ENCODE measurements at places on chromosomes 6 and 20.

GRCh38 chr6:112606656-112607435 is 259.7 kb downstream of the RFPL4B start:
- DNase-seq, result no peak

GRCh38 chr20:50189681-50190250 is 864 bp upstream of the CEBPB start:
- DNase-seq, result no peak

DNA sequence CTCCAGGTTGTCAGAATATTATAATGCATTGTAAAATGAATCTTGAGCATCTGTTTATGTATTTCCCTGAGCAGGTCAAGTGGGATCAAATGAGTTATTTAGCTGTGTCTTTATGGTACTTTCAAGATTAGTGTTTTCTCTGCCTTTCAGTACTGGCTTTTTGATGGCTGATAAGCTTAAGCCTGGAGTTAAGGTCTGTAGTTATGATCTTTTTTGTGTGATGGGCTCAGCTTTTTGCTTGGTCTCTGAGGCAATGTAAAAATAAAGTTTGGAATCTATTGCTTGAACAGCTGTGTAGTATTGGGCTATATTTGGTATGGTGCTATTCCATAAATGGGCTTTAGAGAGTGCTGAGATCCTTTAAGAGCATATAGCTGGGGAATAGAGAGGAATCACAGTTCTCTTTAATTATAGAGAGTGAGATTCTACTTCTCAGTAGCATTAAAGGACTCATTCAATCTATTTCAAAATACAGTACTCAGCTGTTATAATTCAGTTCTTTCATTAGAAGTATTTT is 40.7 kb downstream of the ZNF451 start:
- DNase-seq, result no peak

DNA sequence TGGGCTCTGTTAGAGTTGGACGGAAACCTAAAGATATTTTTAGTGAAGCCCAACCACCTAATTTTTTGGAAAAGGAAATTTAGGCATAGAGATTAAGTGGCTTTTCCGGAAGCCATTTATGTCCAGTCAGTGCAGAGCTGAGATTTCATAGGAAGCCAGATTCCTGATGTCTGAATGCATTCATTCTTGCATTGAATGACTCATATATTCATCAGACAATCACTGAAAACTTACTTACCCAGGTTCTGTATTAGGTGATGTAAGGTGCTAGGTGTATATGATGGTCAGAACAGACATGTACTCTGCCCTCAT is 4.1 kb downstream of the SH3BGRL2 start:
- no peak for DNase-seq

- DNase-seq, result no peak
Measured at GRCh38 chr6:131255911-131256310, 120.6 kb downstream of the AKAP7 start.

DNA sequence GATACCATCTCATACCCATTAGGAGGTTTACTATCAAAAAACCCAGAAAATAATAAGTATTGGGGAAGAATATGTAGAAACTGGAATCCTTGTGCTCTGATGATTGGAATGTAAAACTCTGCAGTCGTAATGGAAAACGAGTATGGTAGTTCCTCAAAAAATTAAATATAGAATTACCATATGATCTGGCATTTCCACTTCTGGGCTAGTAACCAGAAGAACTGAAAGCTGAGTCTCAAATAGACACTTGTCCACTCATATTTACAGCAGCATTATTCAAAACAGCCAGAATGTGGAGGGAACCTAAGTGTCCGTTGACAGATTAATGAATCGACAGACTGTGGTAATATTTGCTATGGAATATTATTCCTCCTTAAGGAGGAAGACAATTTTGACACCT is 44.3 kb downstream of the FOXC1 start:
- DNase-seq, result no peak

DNA sequence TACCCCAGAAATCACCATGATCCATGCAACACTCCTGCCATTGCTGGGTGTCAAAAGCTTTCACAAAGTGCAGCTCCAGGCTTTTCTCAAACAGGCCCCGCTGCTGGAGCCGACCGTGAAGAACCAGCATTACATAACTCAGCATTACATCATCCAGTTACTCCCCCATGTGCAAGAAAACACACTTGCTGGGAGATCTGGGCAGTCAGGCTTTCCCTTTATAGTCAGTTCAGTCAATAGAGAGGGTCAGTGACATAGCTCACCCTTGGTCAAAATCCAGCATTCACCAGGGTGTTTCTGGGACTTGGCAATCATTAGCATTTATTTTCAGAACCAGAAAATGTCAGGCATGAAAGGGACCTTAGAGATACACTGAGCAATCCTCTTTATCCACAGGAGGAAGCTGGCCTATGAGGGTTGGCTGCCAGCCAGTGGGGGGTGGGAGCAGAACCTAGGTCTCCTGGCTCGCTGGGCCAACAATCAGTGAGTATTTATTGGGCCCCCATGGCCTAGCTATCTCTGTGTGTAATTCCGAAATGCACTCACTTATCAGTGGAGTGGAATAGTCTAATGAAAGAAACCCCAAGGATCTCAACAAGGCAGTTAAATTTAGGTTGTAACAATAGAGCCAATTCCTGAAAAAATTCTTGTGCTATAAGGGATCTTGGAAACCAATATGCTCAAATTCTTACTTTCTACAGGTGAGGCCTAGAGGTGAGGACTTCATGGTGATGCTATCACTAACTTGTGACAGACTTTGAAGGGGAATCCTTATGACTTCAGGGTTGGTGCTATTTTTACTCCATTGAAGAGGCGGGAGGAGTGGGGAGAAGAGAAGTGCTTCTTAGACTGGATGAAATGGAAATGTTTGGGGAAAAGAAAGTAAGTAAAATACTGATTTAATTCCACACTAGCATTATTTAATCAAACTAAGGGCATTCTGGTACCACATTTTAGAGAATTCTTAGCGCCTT is 54.6 kb downstream of the LYRM4 start:
- DNase-seq, result no peak

- DNase-seq, result no peak
Measured at GRCh38 chr6:95478941-95479340, 98.4 kb upstream of the MANEA start.

GRCh38 chr20:22863826-22864225 is 171.3 kb upstream of the SSTR4 start:
- DNase-seq, result no peak

GRCh38 chr20:16311756-16312155 is 261.5 kb downstream of the KIF16B start:
- DNase-seq, result no peak

GRCh38 chr6:42257614-42258013 is 40.0 kb upstream of the MRPS10 start:
- DNase-seq, result no peak

All from activated CD4-positive, CD25-positive, alpha-beta regulatory T cell treated with anti-CD3 and anti-CD28 coated beads, Interleukin-2, amount 50 U/mL, for 16 hours (primary cell).